ENCODE measurements at places on chromosomes 2 and 18. TPM values are rescaled to one million over a fixed set of nuclear protein-coding genes. Genes with fewer than 3 reads are reported as not detected.

Gene DNAJC5G
- total RNA-seq = 0.44 TPM

Gene CRYGD
- total RNA-seq = not detected

Gene ALS2
- 29.3 TPM for total RNA-seq

- no peak overlapping the region for H3K27ac ChIP-seq
- DNase-seq = no peak
- H3K27me3 ChIP-seq = no peaks in the 10 kb centered on the region
- H3K4me3 ChIP-seq = no peak overlapping the region
- H3K4me1 ChIP-seq = no peaks in the 10 kb centered on the region
Observed at GRCh38 chr2:197867624-197868023, 63.2 kb downstream of the PLCL1 start.

DNA sequence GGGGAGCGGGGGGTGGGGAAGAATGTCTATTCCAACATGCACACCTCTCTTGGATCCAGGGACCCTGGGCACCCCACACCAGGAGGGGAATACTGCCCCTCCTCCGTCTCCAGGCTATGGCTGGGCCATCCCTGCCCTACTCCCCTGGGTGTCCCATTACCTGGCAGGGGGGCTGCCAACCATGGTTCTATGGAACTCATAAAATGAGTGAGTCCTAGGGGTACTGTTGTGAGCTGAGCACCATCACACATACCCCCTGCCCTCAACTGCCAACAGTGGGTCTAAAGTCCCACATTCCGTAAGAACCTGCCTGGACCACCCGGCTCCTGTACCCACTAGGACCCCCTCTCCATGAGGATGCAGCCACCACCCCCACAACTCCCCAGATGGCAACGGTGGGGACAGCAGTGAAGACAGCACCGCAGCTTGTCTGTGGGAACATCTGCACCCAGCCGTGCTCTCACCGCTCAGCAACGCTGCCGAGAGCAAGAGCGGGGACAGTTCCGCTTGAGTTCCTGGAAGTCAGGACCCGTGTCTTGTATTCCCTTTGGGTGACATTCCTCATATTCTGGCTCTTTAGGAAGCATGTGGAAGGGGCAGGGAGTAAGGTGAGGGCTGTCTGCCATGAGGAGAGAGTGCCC is 41.5 kb downstream of the BIN1 start:
- H3K36me3 ChIP-seq = peaks cover 10% of the 10 kb centered on the region
- H3K27me3 ChIP-seq = no peaks in the 10 kb centered on the region
- no peak overlapping the region for H3K27ac ChIP-seq
- no peak for DNase-seq
- H3K4me1 ChIP-seq = no peaks in the 10 kb centered on the region
- H3K4me3 ChIP-seq = no peak overlapping the region

Gene KYNU
- total RNA-seq = not detected

Gene NCK2
- total RNA-seq = 49.2 TPM

- H3K27me3 ChIP-seq = no peaks in the 10 kb centered on the region
- no peak overlapping the region for H3K27ac ChIP-seq
- no peak for DNase-seq
- H3K4me1 ChIP-seq = peaks cover 4% of the 10 kb centered on the region
- H3K4me3 ChIP-seq = no peak overlapping the region
Observed at GRCh38 chr2:15142069-15142689, 419.0 kb downstream of the NBAS start.

Gene LIMS1
- 37.7 TPM for total RNA-seq

- no peak overlapping the region for H3K4me3 ChIP-seq
- DNase-seq = no peak
- no peak overlapping the region for H3K27ac ChIP-seq
Observed at GRCh38 chr2:98664323-98664722, 55.9 kb downstream of the UNC50 start.

GRCh38 chr2:211860224-211860623 is 678.4 kb downstream of the ERBB4 start:
- H3K36me3 ChIP-seq = 0 out of 3 replicates have a peak, but pooled peaks cover 2% of the 10 kb centered on the region
- H3K4me1 ChIP-seq = no peaks in the 10 kb centered on the region
- DNase-seq = no peak
- H3K27ac ChIP-seq = no peak overlapping the region
- no peaks in the 10 kb centered on the region for H3K27me3 ChIP-seq

Gene TPO
- not detected for total RNA-seq

- no peak for DNase-seq
- no peaks in the 10 kb centered on the region for H3K27me3 ChIP-seq
- no peaks in the 10 kb centered on the region for H3K4me1 ChIP-seq
Observed at GRCh38 chr2:16693854-16694253, 28.2 kb upstream of the CYRIA start.

GRCh38 chr2:55084641-55085040 is 34.4 kb upstream of the RTN4 start:
- H3K4me1 ChIP-seq = no peaks in the 10 kb centered on the region
- no peaks in the 10 kb centered on the region for H3K36me3 ChIP-seq
- no peak for DNase-seq
- H3K27me3 ChIP-seq = no peaks in the 10 kb centered on the region
- no peak overlapping the region for H3K27ac ChIP-seq

Gene CPO
- total RNA-seq = 0.66 TPM
